ENCODE measurements at places on chromosomes 1 and 21.

GRCh38 chr1:9482816-9483572, 56.3 kb upstream of the SLC25A33 start:
- H3K4me1 ChIP-seq = no peaks in the 10 kb centered on the region
- H3K27ac ChIP-seq = no peak overlapping the region
- no peaks in the 10 kb centered on the region for H3K36me3 ChIP-seq
- H3K4me3 ChIP-seq = no peak overlapping the region
- H3K27me3 ChIP-seq = no peaks in the 10 kb centered on the region

- no peaks in the 10 kb centered on the region for H3K36me3 ChIP-seq
- no peaks in the 10 kb centered on the region for H3K4me1 ChIP-seq
- no peak overlapping the region for H3K27ac ChIP-seq
- H3K27me3 ChIP-seq = no peaks in the 10 kb centered on the region
- no peak for DNase-seq
- no peak overlapping the region for H3K4me3 ChIP-seq
Measured at GRCh38 chr1:92186081-92186480, 31.6 kb upstream of the C1orf146 start.

- H3K4me3 ChIP-seq = no peak overlapping the region
- H3K36me3 ChIP-seq = no peaks in the 10 kb centered on the region
- no peaks in the 10 kb centered on the region for H3K4me1 ChIP-seq
Measured at GRCh38 chr21:38830671-38831525, 25.2 kb downstream of the ETS2 start.

GRCh38 chr1:36857754-36858153, 176.6 kb downstream of the GRIK3 start:
- H3K36me3 ChIP-seq = no peaks in the 10 kb centered on the region
- H3K4me3 ChIP-seq = no peak overlapping the region
- H3K4me1 ChIP-seq = no peaks in the 10 kb centered on the region

DNA sequence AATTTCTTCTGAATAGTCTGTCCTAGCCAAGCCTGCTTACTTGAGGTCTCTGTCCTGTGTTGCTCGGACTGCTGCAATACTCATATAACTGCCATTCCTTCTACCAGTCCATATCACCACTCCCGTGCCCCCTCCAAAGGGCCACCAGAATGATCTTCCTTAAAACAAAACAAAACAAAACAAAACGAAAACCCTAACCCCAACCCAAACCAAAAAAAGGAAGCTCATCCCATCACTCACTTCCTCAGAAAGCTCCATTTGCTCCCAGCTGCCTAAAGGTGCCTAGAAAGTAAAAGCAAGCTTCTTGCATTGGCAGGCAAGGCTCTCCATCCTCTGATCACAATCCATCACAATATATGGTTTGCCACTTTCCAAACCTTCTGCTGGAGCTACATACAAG, 20.3 kb downstream of the USP24 start:
- no peak overlapping the region for H3K27ac ChIP-seq
- DNase-seq = no peak
- H3K36me3 ChIP-seq = no peaks in the 10 kb centered on the region
- peaks cover 12% of the 10 kb centered on the region for H3K4me1 ChIP-seq
- H3K4me3 ChIP-seq = no peak overlapping the region

- H3K4me1 ChIP-seq = no peaks in the 10 kb centered on the region
- H3K27ac ChIP-seq = no peak overlapping the region
- H3K27me3 ChIP-seq = no peaks in the 10 kb centered on the region
- no peak overlapping the region for H3K4me3 ChIP-seq
- DNase-seq = peak; percentile 83
- H3K36me3 ChIP-seq = no peaks in the 10 kb centered on the region
Measured at GRCh38 chr1:195939844-195940243, 668.4 kb downstream of the KCNT2 start.

- H3K27ac ChIP-seq = no peak overlapping the region
- H3K4me3 ChIP-seq = no peak overlapping the region
- DNase-seq = peak; percentile 35
- no peaks in the 10 kb centered on the region for H3K27me3 ChIP-seq
- no peaks in the 10 kb centered on the region for H3K4me1 ChIP-seq
Measured at GRCh38 chr21:20388400-20388799, 609.8 kb upstream of the NCAM2 start.

- no peaks in the 10 kb centered on the region for H3K27me3 ChIP-seq
- no peak overlapping the region for H3K4me3 ChIP-seq
- H3K36me3 ChIP-seq = no peaks in the 10 kb centered on the region
- DNase-seq = no peak
- no peak overlapping the region for H3K27ac ChIP-seq
- H3K4me1 ChIP-seq = no peaks in the 10 kb centered on the region
Measured at GRCh38 chr21:45372732-45373355, 32.1 kb upstream of the COL18A1 start.

DNA sequence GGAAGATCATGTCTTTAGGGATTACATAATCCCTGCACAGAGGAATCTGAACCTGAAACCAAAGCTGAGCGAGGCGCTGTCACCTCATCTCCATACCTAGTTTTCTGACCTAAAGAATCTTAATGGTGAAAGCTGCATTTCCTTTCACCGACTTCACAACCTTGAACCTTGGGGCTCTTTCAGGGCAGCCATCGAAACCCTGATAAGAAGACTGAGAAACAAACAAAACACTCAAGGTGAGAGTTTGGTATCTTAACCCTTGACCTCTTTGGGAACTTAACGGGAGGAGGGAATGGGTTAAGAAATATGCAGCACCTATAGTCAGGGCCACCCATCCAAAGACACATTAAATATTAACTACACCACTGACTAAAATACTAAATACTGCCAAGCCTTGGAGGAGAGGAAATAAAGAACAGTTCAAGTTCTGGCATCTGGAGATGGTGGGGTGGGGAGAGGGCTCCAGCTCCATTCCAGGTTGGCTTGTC, 2.0 kb downstream of the C1orf116 start:
- H3K27me3 ChIP-seq = no peaks in the 10 kb centered on the region
- no peak overlapping the region for H3K27ac ChIP-seq
- H3K4me1 ChIP-seq = peaks cover 16% of the 10 kb centered on the region
- H3K4me3 ChIP-seq = no peak overlapping the region
- DNase-seq = peak; percentile 53

- no peak overlapping the region for H3K27ac ChIP-seq
- H3K4me3 ChIP-seq = no peak overlapping the region
- no peaks in the 10 kb centered on the region for H3K36me3 ChIP-seq
- H3K4me1 ChIP-seq = peaks cover 20% of the 10 kb centered on the region
Measured at GRCh38 chr1:18945401-18945849, 11.1 kb downstream of the IFFO2 start.

DNA sequence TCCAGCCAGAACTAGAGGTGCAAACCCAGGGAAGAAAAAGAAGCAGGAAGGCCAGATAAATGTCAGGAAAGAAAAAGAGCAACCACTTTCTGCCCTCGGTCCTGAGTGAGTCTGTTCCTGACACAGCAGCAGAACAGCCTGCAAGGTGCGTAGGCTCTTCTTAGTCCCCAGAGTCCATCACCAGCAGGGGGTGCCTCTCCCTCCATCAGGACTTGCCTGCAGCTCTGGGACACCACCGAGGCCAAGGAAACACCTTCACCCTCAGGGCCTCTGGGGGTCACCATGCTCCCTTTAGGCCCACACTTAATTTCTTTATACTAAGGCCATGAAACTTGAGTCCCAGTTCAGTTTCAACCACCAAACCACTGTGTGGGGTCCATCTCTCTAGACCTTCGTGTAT, 43.7 kb upstream of the NFASC start:
- H3K27me3 ChIP-seq = no peaks in the 10 kb centered on the region
- peaks cover 15% of the 10 kb centered on the region for H3K4me1 ChIP-seq
- H3K4me3 ChIP-seq = no peak overlapping the region
- H3K27ac ChIP-seq = no peak overlapping the region

DNA sequence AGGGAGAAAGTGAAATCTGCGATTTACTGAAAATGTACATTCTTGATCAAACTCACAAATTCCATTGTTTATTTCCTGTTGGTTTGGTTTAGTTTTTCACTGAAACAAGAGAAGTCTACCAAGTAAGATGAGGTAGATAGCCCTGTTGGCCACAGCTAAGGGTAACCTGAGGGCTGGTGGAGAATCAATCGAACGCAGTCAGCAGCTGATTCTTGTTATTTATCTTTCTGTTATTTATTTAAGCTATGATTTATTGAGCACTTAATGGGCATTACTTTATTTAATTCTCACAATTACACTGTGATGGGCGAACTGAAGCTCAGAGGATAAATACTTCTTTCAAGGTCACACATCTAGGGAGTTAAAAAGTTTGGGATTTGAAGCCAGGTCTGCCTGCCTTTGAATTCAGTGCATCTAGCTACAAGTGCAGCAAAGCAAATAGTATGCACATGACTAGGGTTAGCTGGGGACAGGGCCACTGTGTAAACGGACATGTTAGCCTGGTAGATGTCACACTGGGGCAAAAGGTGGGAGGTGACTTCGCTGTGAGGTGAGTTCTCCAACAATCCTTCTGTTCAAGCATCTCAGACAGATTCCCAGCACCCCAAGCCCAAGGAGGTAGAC, 106.5 kb upstream of the GADD45A start:
- no peak overlapping the region for H3K27ac ChIP-seq
- no peak for DNase-seq
- H3K4me3 ChIP-seq = no peak overlapping the region
- no peaks in the 10 kb centered on the region for H3K4me1 ChIP-seq
- no peaks in the 10 kb centered on the region for H3K36me3 ChIP-seq

- H3K4me1 ChIP-seq = peaks cover 2% of the 10 kb centered on the region
- no peaks in the 10 kb centered on the region for H3K36me3 ChIP-seq
- DNase-seq = no peak
Measured at GRCh38 chr1:55716151-55716550, 501.0 kb upstream of the USP24 start.

GRCh38 chr1:248688527-248689298, 13.9 kb downstream of the OR14I1 start:
- no peak overlapping the region for H3K27ac ChIP-seq
- H3K36me3 ChIP-seq = no peaks in the 10 kb centered on the region
- H3K4me3 ChIP-seq = no peak overlapping the region
- no peak for DNase-seq
- H3K27me3 ChIP-seq = no peaks in the 10 kb centered on the region

DNA sequence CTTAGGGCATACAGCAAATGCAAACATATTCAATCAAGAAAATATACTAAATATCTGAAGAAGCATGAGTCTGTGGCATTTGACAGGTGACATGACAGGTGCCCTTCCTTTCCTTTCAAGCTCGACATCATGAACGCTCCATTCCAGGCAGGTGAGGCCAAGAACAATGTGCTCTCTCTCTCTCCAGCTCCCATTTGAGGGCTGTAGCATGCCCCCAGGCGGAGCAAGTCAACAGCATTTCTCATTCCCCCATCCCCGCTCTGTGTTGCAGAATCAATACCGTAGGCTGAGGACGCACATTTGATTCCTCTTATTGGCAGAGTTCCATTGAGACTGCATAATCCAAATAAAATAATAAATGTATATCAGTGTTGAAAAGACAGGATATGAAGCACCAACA, 24.6 kb upstream of the PLPPR4 start:
- no peak overlapping the region for H3K27ac ChIP-seq
- H3K4me1 ChIP-seq = no peaks in the 10 kb centered on the region
- H3K36me3 ChIP-seq = no peaks in the 10 kb centered on the region
- no peaks in the 10 kb centered on the region for H3K27me3 ChIP-seq
- H3K4me3 ChIP-seq = no peak overlapping the region

DNA sequence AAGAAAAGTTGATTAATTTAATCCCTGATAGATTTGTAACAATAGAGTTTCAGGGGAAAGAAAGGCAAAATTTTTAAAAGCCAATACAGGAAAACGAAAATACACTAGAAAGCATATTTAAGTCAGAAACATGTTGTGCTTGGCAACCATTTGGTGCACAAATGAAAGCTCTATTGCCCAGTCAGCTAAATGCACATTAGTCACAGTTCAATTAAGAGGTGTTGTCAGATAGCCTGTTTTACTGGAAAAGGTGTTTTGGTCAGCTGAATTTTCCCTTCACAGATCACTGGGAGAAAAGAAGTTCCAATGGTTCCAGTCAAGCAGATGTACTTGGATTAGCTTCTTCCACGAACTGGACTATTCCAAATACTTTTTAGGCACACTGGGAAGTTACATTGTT, 25.4 kb downstream of the RGS4 start:
- H3K36me3 ChIP-seq = no peaks in the 10 kb centered on the region
- no peaks in the 10 kb centered on the region for H3K4me1 ChIP-seq
- no peaks in the 10 kb centered on the region for H3K27me3 ChIP-seq
- DNase-seq = no peak

GRCh38 chr1:5920201-5920600, 72.0 kb downstream of the NPHP4 start:
- H3K27ac ChIP-seq = no peak overlapping the region
- no peak for DNase-seq
- no peaks in the 10 kb centered on the region for H3K36me3 ChIP-seq

DNA sequence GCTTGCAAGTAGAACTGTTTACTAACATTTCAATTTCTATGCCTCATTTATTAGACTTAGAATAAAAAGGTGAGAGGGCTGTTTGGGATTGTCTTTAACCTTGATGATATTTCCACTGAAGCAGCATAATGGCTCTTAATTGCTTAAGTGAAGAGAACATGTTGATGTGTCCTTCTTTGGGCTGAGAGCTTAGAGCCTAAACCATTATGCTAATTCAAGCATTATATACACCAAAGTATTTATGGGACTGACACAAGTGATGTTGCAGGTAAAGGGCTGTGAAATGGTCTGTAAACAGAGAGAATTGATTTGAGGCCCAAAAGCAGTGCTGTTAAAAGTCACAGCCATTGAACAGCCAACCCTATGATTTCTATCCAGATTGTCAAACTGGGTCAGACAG, 113.9 kb downstream of the ATG4C start:
- H3K4me3 ChIP-seq = no peak overlapping the region
- no peaks in the 10 kb centered on the region for H3K27me3 ChIP-seq
- H3K27ac ChIP-seq = no peak overlapping the region
- no peaks in the 10 kb centered on the region for H3K4me1 ChIP-seq

DNA sequence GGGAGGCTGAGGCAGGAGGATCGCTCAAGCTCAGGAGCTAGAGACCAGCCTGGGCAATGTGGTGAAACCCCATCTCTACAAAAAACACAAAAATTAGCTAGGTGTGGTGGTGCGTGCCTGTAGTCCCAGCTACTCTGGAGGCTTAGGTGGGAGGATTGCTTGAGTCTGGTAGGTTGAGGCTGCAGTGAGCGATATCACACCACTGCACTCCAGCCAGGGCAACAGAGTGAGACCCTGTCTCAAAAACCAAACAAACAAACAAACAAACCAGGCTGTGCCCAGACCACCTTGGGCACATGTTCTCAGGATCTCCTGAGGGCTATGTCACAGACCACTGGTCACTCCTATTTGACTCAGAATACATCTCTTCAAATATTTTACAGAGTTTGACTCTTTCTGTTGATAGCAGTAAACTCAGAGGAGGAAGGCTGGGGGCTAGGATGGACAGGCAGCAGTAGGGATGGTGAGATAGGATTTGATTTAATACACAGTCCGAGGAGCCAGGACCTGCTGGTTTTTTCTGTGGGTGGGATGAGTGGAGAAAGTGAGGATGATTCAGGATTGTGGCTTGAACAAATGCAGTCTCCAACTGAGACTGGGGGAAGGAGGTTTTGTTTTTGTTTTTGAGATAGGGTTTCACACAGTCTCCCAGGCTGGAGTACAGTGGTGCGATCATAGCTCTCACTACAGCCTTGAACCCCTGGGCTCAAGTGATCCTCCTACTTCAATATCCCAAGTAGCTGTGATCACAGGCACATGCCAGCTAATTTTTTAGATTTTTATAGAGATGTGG, 46.5 kb downstream of the OLFML3 start:
- no peak for DNase-seq
- H3K4me3 ChIP-seq = no peak overlapping the region
- no peak overlapping the region for H3K27ac ChIP-seq
- no peaks in the 10 kb centered on the region for H3K27me3 ChIP-seq
- H3K36me3 ChIP-seq = no peaks in the 10 kb centered on the region

- no peaks in the 10 kb centered on the region for H3K36me3 ChIP-seq
- H3K4me1 ChIP-seq = no peaks in the 10 kb centered on the region
- no peak for DNase-seq
- H3K27me3 ChIP-seq = no peaks in the 10 kb centered on the region
- H3K4me3 ChIP-seq = no peak overlapping the region
Measured at GRCh38 chr1:46041974-46042373, 90.5 kb downstream of the PIK3R3 start.
